Esophagus mucosa (tissue), 1 donor: ENCODE measurements at places on chromosomes 5 and 9. TPM values are rescaled to one million over a fixed set of nuclear protein-coding genes. Genes with fewer than 3 reads are reported as not detected.

Gene SPIN1
- 37.2 TPM for total RNA-seq

Gene TIMD4
- total RNA-seq, result 0.20 TPM

Gene CTSV
- total RNA-seq, result 5.7 TPM

Gene FOXD4
- 0.28 TPM for total RNA-seq

Gene SREK1IP1
- total RNA-seq, result 33.5 TPM

Gene STK10
- total RNA-seq, result 7.3 TPM

Gene PAM
- 51.3 TPM for total RNA-seq

Gene NOXA1
- total RNA-seq, result 5.5 TPM

Gene TTLL11
- total RNA-seq, result 3.1 TPM

Gene PAPPA
- total RNA-seq, result 9.4 TPM

Gene RASGRF2
- 1.1 TPM for total RNA-seq

Gene AK3
- 65.6 TPM for total RNA-seq

Gene SUSD3
- 0.96 TPM for total RNA-seq

Gene SLC46A2
- total RNA-seq, result 0.44 TPM

Gene SLCO4C1
- not detected for total RNA-seq

Gene SLC34A3
- total RNA-seq, result 0.68 TPM

Gene C1QTNF3
- 1.2 TPM for total RNA-seq

Gene ISCA1
- 15.4 TPM for total RNA-seq

Gene RORB
- total RNA-seq, result 0.08 TPM

Gene SLC6A7
- not detected for total RNA-seq

Gene FST
- 2.7 TPM for total RNA-seq
